Liver (tissue), 10 donors: ENCODE measurements at places on chromosomes 16 and 17. TPM values are rescaled to one million over a fixed set of nuclear protein-coding genes. Genes with fewer than 3 reads are reported as not detected.

CFAP97D1 gene
- not detected for total RNA-seq

GPRC5C gene
- total RNA-seq, result 34.2 TPM

GP1BA gene
- total RNA-seq, result 2.3 TPM

CD300H gene
- 0.47 TPM for total RNA-seq

DNA sequence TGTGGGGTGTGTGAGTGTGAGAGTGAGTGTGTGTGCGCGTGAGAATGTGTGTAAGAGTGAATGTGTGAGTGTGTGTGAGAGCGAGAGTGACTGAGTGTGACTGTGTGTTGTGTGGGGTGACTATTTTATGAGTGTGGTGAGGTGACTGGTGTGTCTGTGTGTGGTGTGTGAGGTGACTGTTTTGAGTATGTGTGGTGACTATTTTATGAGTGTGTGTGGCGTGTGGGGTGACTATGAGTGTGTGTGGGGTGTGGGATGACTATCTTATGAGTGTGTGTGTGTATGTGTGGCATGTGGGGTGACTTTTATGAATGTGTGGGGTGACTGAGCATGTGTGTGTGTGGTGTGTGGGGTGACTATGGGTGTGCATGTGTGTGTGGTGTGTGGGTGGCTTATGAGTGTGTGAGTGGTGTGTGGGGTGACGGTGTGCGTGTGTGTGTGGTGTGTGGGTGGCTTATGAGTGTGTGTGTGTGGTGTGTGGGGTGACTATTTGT lies 152.9 kb upstream of the PLCG2 start:
- DNase-seq, result no peak

DNA sequence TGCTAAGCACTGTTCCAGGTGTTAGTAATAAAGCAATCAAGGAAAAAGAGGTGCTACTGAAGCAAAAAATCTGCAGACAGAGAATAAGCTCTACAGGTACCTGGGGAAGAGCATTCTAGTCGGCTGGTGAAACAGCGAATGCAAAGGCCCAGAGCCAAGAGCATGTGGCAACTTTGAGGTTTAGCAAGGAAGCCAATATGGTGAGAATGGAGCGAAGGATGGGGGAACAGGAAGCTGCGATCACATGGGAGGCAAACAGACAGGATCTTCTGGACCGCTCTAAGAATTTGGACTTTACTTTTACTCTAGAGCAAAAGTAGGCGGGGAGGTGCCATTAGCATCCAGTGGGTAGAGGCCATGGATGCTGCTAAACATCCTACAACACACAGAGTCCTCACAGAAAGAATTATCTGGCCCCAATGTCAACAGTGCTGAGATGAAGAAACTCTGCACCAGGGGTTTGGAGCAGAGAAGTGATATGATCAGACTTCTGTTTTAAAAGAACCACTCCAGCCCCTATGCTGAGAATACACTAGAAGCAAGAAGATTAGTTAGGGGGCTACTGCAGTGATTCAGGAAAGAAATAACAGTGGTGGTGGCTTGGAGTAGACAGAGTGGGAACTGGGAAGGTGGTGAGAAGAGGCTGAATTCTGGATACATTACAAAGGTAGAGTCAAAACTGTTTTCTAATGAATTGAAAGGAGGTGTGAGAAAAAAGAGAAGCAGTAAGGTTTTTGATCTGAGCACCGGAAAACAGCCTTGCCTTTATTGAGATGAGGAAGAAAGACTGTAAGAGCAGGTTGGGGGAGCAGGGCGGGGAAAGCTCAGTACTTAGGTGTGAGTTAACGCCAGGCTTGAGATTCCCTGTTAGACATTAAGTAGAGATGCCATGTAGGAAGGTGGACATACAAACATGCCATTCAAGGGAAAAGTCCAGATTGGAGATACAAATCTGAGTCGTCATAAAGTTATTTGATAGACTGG lies 11.0 kb downstream of the EFTUD2 start:
- DNase-seq, result no peak

DNA sequence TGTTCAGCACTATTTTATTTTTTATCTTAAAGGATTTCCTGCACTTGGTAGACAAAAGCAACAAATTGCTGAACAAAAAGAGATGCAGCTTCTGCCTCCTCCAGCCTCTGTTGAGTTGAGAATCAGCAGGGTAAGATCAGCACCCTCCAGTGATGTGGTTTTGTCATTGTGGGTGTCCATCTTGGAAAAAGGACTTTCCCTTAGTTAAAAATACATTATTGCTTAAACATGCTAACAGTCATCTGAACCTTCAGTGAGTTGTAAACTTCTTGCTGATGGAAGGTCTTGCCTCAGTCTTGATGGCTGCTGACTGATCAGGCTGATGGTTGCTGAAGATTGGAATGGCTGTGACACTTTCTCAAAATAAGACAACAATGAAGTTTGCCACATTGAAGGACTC lies 101.2 kb downstream of the PHKB start:
- no peak for DNase-seq

DNA sequence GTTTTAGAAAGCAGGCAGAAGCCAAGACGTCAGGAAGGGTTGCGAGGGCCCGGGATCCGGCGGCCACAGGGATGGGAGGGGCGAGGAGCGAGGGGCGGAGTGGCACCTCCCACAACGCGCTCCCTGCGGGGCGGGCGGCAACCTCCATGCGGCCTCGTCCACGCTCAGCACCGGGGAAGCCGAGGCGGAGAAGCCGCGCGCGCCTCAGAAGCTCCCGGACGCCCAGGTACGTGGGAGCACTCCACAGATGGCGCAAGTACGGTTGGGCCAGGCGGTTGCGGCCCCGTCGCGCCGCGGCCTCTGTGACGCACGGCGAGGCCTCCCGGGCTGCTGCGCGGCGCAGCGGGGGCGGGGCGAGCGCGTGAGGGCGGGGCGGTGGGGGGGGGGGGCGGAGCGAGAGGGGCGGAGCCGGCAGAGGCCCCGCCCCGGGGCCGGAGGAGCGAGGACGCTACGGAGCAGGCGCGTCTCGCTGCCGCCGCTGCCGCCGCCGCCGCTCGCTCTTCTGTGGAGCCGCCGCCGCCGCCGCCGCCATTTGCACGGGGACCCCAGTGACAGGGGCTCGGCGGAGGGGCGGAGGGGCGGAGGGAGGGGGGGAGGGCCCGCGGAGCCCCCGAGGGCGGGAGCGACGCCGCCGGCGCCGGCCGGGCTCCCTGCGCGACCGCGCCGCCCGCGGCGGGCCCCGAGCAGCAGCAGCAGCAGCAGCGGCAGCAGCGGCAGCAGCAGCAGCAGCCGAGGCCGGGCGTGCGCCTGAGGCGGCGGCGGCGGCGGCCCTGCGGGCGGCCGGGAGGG lies at the start of gene TENT4B:
Gene TENT4B (plus strand): TSS at position 500 of the 789 bp plus-strand sequence. CDS start 316 bp downstream, outside the sequence.
- peak; percentile 90 for DNase-seq

GRCh38 chr16:74140557-74140956 lies 156.1 kb upstream of the PSMD7 start:
- DNase-seq, result no peak

GRCh38 chr16:24694931-24695330 lies 34.5 kb upstream of the TNRC6A start:
- no peak for DNase-seq
